ENCODE measurements at places on chromosomes 2 and 18.
A peak's percentile ranks its signal among the peaks of the same experiment; 100 is the strongest.

- DNase-seq, result no peak
These were observed 5.4 kb downstream of the HS6ST1 start for GRCh38 chr2:128313091-128313836.

DNA sequence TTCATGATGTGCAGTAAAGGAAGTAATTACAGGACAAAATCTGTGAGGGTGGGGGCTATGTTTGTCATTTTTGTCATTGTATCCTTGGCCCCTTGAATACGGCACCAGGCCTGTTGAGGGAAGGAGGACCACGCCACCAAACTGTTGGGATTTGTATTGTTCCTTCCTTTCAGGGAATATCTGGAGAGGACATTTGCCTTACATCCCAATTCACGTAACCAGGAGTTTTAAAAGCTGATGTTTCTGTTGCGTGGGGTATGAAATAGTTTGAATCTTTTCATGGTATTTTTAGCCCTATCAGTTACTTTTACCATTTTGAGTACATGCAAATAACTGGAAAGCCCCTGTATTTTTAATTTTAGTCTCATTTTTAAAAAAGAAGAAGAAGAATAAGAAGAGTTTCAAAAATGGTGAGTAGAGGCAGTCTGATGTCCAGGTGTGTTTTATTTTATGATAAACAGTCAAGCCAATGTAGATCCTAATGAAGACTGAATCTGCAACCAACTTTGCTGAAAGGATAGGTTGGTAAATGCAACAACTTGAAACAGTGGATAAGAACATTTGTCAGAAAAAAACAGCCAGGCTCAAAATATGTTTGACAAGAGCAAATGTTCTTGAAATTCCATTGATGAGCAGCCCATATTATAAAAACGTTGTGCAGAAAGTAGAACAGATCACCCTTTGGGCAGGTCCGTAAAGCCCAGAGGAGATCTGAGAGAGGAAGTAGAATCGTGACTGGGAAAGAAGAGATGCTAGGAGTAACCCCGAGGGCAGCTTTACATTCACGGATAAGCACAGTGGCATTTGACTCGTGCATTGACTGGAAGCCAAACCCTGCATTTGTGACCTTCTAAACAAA, 54.5 kb downstream of the RASGRP3 start:
- DNase-seq, result no peak

GRCh38 chr18:12422936-12423335, 15.2 kb downstream of the PRELID3A start:
- DNase-seq, result peak; percentile 36

DNA sequence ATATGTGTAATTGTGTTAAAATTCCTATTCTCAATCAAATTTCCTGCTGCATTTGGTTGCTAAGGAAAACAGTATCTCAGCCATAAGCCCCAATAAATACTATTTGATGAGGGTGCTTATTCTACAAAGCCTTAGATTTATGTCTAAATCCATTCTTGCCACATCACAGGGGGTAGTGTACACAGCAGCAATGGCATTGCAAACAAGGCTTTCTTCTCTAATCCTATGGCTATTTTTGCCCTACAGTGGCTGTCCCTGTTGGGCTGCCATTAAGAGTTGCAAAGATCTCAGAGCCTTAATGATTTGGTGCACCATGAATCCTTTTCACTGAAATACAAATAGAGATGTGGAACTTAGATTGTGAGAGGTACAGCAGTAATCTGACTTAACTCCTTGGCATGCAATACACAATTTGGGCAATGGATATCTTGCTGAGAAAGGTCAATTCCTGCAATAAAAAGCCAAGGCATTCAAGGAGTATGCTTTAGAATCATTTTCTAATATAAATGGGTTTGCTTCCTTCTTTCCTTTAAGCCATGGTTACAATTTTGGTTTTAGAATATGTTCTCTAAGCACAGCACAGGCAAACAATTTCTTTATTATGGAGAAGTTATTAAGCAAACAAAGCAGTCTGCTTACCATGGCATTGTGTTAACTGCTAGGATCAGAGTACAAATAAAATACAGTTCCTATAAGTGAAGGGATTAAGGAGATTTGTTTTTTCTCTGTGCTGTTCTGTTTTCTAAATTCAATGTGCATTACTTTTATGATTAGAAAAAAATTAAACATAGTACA, 69.8 kb upstream of the CD302 start:
- no peak for DNase-seq

DNA sequence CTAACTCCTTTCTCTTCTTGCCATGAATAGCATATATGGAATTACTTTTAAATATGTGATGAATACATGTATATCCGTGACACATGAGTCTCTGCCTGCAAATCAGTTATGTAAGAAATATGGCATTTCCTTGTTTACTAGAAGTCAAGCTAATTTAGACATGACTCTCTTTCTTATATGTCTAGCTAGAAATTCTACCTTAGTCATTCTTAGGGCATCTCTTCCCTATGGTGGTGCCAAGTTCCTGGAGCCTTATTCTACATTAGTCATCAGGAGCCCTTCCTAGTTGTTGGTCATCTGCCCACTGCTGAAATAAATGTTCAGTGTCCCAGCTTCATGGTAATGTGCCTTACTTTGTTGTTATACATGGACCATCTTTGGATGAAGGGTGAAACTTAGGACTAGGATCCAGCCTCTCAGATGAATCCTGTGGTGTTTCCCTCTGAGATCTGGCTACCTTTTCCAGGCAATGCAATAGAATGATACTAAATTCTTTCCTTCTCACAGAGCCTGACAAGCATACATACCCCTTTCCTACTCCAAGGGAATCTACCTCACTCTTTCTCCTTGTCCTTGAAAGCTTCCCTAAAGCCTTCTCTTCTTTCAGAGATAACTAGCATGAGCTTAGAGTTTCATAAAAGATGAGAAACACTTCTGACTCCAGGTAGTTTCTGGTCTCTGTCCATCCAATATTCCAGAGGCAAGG, 415.3 kb upstream of the VWC2L start:
- DNase-seq, result no peak

GRCh38 chr2:179837408-179837807, 24.0 kb downstream of the ZNF385B start:
- no peak for DNase-seq

DNA sequence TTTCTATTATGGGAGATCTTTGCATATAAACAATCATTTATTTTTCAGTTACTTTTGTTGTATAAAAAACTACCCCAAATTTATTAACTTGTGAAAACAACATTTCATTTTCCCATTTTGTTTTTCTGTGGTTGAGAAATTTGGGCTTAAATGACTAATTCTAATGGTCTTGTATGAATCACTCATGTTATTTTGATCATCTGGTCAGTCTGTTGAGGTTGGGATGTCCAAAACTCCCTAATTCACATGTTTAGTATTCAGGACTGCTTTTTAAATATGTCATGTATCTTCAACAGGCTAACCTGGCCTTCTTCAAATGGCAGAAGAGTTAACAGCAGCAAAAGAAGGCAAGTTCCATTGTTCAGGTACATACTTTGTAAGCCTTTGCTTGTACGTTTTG, 788.1 kb downstream of the TRIB2 start:
- no peak for DNase-seq

- DNase-seq, result no peak
These were observed 25.5 kb downstream of the TMEM247 start for GRCh38 chr2:46504685-46505471.

DNA sequence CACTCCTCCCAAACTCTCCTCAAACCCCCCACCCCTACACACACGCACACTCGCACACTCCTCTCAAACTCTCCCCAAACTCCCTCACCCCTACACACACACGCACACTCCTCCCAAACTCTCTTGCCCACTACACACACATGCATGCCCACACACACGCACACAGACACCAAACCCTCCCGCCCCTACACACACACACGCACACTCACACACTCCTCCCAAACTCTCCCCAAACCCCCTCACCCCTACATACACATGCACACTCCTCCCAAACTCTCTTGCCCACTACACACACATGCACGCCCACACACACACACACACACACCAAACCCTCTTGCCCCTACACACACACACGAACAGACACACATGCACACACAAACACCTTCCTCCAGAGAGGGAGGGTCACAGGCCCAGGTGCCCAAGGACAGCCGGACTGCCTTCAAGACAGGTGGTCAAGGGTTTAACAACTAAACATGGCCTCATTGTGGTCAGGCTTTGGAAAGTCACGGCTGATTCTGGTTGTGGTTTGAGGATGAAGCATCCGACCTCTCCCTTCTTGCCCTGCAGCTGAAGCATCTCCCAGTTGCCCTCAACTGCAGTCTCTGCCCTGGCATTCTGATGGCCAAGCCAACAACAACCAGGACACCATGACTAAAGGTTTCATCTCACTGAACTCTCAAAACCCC, 72.3 kb upstream of the SNTG2 start:
- DNase-seq, result no peak

- DNase-seq, result peak; percentile 69
These were observed 399.1 kb upstream of the ATP5MC3 start for GRCh38 chr2:175580652-175581051.

DNA sequence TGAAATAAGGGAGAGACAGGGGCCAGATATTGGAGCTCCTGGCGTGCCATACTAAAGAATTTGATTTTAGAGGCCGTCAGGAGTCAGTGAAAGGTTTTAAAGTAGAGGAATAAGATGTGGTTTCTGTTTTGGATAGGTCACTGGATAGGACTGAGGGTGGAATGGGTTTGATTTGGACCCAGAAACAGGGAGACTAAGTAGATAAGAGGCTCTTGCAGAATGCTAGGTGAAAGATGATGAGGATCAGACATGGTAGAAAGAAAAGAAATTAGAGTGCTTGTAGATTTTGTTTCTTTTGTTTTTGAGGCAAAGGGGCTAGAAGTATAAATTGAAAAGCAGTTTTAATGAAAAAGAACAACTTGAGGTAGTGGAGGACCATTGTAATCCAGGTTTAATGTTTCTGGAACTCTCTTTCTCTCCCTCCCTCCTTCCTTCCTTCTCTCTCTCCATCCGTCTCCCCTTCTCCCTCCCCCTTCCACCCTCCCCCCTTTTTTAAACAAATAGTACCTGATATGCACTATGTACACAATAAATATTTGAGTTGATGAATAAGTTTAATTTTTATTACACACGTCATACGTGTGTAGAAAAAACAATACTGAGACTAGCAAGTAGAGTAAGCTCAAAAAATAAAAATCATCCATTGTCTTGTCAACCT, 1.9 kb downstream of the NDUFV2 start:
- DNase-seq, result no peak

- DNase-seq, result no peak
These were observed 55.0 kb upstream of the SERPINB2 start for GRCh38 chr18:63832470-63832869.

- no peak for DNase-seq
These were observed 112.4 kb upstream of the CAB39 start for GRCh38 chr2:230600285-230600684.

DNA sequence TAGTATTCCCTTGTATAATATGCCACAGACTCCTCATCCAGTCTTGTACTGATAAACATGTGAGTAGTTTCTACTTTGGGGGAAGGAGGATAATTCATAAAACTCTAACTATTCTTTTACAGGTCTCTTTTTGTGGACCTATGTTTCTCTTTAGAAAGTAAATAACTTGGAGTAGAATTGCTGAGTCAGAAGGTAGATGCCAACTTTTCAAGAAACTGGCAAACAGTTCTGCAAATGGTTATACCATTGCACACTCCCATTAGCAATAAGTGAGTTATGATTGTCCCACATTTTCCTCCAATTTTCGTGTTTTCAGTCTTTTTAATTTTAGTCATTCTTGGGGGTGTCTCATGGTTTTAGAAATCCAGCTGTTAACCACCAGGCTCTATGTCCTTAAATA, 477.2 kb upstream of the LRRTM4 start:
- no peak for DNase-seq

DNA sequence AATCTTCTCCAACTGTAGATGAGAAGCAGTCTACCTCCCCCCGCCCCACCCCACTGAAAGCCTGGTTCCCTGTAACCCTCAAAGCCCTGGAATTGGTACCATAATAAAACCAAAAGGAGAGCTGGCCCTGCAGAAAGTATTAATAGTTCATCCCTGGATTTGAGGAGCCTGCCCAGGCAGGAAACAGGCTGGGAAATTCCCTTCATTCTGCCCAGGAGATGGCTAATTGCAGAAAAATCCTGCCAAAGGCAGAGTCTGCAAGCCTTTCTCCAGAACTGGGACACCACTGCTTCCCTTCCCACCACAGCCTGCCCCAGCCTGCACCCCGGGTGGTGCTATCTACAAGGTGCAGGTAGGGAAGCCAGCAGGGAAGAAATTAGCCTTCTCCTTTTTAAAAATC, 16.3 kb downstream of the GKN2 start:
- no peak for DNase-seq

- DNase-seq, result peak; percentile 32
These were observed 11.7 kb upstream of the ACYP2 start for GRCh38 chr2:54103454-54104314.

- no peak for DNase-seq
These were observed 35.1 kb downstream of the SOX11 start for GRCh38 chr2:5727235-5727634.

DNA sequence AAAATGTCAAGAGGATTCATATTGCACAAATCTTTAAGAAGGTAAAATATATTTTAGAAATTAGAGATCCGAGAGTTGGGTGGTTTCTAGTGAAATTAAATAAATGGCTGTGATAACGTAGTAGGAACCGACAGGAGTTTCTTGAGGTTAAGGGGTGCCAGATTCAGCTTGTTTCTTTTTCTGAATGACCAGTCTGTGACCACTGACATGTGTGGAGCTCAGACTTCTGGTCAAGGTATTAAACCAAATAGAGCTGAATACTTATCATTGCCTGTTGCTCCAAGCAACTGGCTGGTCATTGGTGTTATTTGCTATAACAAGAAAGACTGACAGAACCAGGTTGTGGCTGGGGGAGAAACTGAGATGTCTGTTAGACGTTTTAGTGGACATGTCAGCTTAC, 408.2 kb upstream of the HS6ST1 start:
- DNase-seq, result no peak

DNA sequence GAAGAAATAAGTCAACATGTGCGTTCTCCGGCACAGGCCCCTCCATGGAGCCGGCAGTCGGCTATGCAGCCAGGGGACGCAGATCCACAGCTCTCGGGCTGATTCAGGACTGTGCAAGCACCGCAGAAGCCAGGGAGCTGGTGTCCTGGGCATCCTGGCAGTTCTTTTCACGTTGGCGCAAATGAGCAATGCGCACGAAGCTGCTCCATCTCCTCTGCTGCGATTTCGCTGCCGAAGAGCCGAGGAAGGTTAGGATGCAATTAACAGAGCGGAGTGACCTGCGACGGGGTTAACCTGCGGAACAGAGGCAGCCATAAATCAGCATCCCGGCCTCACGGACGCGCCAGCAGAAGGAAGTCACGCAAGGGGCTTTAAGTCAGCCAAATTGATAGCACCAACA, 107.1 kb upstream of the POU3F3 start:
- no peak for DNase-seq

GRCh38 chr2:12417786-12418185, 298.9 kb upstream of the TRIB2 start:
- no peak for DNase-seq
